ENCODE measurements at places on chromosomes 12 and 14. TPM values are rescaled to one million over a fixed set of nuclear protein-coding genes. Genes with fewer than 3 reads are reported as not detected.
A peak's percentile ranks its signal among the peaks of the same experiment; 100 is the strongest.

Gene NFE2
- total RNA-seq, result not detected

Gene SYT1
- 31.4 TPM for total RNA-seq

Gene UBR7
- total RNA-seq, result 54.9 TPM

Gene CACNB3
- total RNA-seq, result 29.4 TPM

Gene SERPINA1
- not detected for total RNA-seq

Gene MAGOHB
- total RNA-seq, result 47.0 TPM

Gene MDP1
- 16.6 TPM for total RNA-seq

Gene ESR2
- 0.57 TPM for total RNA-seq

Gene TMPRSS12
- total RNA-seq, result not detected

Gene SLC7A8
- 2.4 TPM for total RNA-seq

Gene GMPR2
- total RNA-seq, result 87.8 TPM

DNA sequence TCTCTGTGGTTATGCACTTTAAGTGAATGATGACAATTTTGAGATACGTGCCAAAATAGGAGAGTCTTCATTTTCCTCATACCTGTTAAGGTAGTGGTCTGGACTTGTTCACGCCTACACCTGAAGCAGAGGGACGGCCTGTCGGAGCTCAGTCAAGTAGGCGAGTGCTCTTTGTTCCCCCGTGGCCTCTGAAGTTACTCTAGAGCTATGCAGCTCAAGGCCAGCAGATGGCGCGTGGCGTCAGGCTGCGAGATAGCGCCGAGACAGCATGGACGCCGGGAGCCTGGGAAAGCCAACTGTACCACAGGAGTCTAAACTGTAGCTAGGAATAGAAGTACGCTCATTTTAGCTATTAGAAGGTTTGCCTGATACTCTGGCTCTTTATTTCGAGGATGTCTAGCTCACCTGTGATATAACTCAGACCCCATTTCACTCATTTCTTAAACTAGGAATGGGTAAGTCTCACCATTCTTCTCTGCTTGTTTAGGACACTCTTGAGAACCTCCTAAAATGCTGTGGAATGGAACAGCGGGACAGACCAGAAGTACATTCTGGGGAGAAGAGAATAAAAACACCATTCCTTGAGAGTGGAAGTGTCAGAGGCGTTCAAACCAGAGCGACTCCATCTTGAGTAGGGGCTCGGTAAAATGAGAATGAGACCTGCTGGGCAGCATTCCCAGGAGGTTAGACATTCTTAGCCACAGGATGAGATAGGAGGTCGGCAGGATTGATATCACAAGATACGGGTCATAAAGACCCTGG, 267.4 kb upstream of the HMGA2 start:
- peak; percentile 72 for DNase-seq

DNA sequence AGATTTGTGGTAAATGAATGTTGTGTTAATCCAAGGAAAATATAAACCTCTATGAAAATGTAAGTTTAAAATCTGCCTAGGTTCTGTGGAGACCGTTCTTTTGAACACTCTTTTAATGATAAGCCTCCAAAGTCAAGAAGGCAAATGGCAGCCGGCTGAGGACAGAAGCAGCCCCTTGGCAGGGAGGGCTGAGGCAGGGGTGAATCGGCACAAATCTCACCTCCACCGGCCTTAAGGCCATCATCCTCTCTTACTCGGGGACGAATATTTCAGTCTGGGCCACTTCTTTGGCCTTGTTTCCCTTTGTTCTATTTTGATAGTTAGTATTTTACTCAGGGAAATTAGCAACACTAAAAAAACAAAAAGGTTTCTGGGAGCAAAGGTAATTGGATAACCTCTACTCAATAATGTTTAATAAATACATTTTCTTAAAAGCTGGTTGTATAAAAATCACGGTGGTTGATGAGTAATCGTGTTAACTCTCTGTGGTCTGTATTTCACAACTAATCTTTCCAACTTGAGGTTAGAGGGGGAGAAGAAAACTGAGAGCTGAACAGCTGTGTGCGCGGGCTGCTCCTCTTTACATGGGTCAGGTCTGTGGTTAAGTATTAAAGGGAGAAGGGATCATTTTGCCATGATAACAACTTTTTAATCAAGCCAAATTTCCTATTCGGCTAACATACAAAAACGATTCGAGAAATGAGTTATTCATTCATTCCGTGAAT, 18.6 kb downstream of the LGMN start:
- DNase-seq, result peak; percentile 95

DNA sequence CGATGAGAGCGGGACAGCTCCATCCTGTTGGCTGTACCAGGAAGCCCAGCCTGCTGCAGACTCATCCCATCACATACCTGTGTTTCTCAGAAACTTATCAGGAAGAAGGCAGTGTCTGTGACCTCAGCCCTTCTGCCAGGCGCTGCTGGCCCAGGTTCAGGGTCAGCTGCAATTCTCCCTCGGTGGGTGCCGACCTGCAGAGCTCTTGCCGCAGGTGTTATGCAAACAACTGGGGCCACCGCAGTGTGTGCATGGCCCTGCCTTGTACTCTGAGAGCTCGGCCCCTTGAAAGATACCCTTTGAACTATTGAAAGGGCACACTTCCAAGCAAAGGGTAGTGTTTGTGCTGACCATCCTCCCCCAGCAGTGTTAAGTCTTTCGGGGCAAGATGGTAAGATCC, 322.2 kb upstream of the DIO3 start:
- DNase-seq, result no peak

DNA sequence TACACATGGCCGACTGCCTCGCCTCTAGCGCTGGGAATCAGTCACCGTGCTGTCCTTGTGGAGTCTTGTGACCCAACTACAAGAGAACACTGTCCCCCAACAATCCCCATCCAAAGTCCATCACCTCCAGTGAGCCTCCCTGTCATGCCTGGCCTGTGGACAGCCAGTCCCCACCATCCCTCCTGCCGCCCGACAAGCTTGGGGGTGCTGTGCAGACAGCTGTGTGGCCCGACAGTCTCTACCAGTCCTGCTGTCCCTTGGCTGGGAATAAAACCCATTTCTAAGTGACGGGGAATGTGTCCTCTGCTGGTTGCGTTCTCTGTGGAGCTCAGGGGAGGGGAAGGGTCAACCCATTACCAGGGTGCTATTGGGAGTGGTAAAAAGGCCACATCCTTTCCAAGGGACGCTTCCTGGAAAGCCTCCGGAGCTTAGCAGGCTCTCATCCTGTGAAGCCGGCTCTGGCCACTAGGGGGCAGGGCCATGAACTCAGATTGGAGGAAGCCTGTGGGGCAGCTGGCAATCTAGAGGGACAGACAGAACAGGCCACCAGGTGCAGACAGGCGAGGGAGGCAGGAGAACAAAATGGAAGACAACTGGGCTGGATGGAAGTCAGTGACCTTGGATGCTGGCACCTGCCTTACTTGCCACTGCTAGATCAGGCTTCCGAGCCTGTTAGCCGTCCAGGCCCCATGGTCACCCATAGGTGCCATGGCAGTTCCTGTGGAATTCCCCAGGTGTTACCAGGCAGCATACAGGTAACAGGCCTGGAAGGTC, 12.0 kb upstream of the BLTP3B start:
- DNase-seq, result peak; percentile 61

- DNase-seq, result no peak
Observed at GRCh38 chr12:50105913-50106450, 2.2 kb downstream of the GPD1 start.

DNA sequence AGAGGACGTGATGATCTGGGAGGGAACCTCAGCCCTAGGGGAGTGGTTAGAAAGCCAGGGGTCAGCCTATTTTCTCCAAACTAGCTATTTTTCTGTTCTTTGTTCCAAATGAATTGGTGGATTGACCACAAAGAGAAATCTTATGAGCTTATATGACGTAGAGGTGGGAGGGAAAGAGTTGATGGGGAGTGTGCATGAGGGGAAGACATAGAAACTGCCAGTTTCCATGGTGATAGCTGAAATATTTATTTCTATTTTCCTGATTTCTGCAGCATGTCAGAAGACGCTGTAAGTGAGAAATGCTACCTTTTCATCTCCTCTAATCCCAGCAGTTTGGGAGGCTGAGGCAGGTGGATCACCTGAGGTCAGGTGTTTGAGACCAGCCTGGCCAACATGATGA, 51.4 kb upstream of the CISTR start:
- no peak for DNase-seq

GRCh38 chr14:94009767-94010166, 12.7 kb downstream of the CCDC197 start:
- peak; percentile 71 for DNase-seq

GRCh38 chr14:106530423-106531107, 1004.2 kb downstream of the TMEM121 start:
- DNase-seq, result no peak

DNA sequence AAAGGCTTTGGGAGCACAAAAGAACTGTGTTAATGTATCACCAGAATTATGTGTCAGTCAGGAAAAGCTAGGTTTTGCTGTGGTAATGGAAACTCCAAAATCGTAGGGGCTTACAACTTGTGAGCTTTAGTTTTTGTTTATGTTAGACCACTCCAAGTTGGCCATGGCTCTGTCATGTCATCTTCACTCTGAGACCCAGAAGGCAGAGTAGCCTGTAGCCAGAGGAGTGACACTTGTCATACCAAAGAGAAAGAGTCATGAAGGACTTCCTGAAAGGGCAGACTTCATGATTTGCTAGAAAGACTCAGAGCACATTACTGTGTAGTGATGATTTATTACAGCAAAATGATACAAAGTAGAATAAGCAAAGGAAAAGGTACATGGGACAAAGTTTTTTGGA, 133.6 kb upstream of the SSTR1 start:
- DNase-seq, result no peak

GRCh38 chr14:21527318-21527679, 1.2 kb upstream of the SALL2 start:
- DNase-seq, result no peak

- DNase-seq, result no peak
Observed at GRCh38 chr12:7834701-7835100, 38.0 kb downstream of the SLC2A14 start.

DNA sequence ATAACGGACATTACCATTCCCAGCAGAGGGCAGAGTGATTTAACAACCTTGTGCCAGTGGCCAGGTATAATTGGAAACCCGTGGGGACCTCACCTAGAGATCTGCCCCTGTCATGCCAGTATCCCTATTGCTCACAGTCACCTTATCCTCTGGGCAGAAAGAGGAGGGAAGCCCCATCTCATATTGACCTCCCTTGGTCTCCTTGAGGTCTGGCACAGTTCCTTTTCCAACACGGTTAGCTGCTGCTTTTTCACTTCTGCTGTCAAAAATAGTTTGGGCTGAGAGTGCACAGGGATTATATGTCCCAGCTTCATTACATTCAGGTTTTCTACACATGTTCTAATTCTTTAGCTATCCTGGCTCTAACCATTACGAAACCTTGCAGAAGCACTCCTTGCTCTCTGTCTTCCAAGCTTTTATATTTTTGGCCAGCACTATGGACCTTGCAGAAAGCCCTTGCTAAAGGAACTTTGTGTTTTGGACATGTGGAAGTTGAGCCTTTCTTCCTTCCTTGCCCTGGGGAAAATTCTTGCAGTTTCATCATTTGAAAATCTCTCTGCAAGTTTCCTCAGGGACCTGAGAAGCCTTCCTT, 111.7 kb upstream of the MIS18BP1 start:
- no peak for DNase-seq

- DNase-seq, result no peak
Observed at GRCh38 chr12:72282721-72283120, 10.6 kb downstream of the TRHDE start.

GRCh38 chr12:92505254-92506231, 197.2 kb upstream of the PLEKHG7 start:
- DNase-seq, result peak; percentile 92

DNA sequence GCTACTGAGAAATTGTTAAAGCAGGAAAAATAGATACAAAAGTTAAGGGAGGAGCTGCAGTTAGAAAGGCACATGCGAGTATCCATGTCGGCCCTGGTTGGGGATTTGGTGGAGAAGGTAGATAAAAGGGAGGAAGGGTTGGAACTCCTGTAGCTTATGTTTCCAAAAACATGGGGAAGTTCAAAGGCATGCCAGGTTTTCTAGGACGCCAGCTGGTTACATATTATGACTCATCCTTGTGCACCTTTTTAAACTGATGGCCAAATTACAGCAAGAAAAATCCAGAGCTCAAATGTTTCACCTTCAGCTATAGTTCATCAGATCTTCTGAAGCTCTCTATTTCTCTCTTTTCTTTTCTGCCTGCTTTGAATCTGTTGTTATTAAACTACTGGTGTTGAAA, 13.2 kb upstream of the MAP4K5 start:
- no peak for DNase-seq

DNA sequence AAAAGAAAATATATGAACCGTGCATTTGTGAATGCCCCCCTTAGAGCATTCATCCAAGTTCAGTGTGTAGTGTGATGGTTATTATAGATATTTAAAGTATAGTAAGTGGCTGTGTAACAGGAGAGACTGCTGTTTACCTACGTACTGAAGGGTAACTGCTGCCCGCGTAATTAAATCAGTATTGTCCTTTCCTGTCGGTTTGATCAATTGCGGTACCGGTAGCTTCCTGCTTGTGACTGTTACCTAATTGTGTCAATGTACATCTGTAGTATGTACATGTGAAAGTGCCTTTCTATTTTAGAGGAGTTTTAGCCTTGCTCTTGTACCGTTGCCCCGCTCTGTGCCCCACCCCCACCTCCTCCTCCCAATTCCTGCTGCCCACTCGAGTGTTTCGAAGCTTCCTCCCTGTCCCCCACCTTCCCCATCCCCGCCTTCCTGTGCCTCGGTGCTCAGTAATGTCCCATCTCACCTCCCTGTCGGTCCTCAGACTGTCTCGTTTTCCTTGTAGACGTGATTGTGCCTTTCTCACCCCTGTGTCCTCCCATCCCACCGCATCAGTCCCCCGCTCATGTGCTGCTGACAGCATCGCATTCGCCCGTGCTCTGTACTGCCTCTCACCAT, 75.0 kb downstream of the KICS2 start:
- DNase-seq, result no peak

- peak; percentile 44 for DNase-seq
Observed at GRCh38 chr12:110312581-110313360, 31.7 kb downstream of the ATP2A2 start.

- peak; percentile 81 for DNase-seq
Observed at GRCh38 chr12:70660620-70661219, 23.5 kb upstream of the PTPRB start.

- peak; percentile 2 for DNase-seq
Observed at GRCh38 chr12:20188930-20189653, 179.2 kb upstream of the PDE3A start.

DNA sequence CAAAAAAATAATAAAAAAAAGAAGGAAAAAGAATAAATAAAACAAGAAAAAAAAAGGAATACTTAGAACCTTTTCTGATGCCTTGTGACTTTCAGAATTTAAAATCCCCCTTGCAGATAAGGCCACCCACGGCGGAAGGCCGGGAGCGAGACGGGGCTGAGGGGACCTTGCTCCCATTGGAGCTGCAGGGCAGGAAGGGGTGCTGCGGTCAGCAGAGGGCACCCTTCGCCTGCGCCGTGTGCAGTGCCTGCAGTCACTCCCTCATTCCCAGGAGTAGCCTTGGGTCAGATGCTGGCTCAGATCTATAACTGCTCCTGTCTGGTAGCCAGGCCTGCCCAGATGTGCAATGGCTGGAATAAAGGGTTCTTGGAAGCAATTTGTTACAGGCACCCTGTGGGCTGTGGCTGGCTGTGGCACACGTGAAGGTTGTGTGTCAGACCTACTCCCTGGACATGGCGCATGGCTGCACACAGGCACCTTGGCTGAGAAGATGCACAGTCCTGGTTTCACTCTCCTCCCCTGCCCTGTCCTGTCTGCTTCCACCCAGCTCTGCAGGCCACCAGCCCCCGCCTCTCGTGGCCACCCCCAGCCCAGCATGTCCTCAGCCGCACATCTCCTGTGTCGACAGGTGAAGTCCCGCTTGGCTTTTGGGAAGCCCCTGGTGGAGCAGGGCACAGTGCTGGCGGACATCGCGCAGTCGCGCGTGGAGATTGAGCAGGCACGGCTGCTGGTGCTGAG, 13.4 kb upstream of the ALDH2 start:
- peak; percentile 40 for DNase-seq

- DNase-seq, result no peak
Observed at GRCh38 chr14:79331830-79332229, 879.5 kb downstream of the DIO2 start.

Measured in LHCN-M2 (cell line).